Left ventricle myocardium inferior (tissue), 1 donor: ENCODE measurements at places on chromosomes 2 and 18.
A peak's percentile ranks its signal among the peaks of the same experiment; 100 is the strongest.

GRCh38 chr2:57809230-57809629, 237.4 kb upstream of the VRK2 start:
- no peak for DNase-seq

DNA sequence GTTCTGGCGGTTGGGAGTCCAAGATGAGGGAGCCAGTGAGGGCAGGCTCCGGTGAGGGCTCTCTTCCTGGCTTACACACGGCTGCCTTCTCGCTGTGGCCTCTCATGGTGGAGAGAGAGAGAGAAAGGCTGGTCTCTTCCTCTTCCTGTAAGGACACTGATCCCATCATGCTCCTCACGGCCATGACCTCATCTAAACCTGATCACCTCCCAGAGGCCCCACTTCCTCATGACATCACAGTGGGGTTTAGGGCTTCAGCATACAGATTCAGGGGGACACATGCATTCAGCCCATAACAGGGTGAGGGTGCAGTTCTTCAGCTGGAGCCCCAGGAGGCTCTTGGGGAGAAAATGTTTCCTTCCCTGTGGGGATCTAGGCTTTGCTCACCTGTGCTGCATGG, 29.2 kb downstream of the AGAP1 start:
- no peak for DNase-seq

DNA sequence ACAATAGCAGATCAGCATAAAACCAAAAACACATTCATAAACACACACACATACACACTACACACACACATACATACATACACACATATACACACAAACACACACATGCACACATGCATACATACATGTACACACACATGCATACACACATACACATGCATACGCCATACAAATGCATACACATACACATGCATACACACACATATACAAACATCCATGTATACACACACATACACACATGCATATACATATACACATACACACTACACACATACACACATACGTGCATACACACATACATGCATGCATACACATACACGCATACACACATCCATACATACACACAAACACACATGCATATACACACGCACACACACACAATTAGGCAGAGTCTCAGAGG, 490.1 kb downstream of the TNS1 start:
- DNase-seq, result no peak

DNA sequence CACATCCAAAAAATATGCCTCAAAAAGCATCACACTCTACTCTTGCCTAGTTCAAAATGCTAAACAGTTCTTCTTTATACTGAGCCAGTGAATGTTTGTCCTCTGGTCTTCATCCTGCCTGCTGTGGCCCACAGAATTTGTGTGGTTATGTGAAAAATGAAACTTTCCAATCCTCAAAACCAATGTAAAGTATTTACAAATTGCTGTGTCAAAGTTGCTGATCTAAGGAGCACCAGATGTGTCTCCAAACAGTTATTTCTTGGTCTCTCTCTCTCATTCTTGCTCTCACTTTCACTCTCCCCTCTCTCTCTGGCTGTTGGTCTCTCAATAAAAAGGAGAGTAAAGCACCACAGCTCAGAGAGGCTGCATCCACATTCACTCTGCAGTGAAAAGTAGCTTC, 23.0 kb downstream of the EPHA4 start:
- DNase-seq, result no peak

GRCh38 chr2:138610201-138610953, 108.8 kb downstream of the SPOPL start:
- DNase-seq, result no peak

- DNase-seq, result no peak
Measured at GRCh38 chr2:43495727-43496126, 100.1 kb downstream of the THADA start.

- no peak for DNase-seq
Measured at GRCh38 chr2:99554238-99554637, 64.4 kb upstream of the REV1 start.

DNA sequence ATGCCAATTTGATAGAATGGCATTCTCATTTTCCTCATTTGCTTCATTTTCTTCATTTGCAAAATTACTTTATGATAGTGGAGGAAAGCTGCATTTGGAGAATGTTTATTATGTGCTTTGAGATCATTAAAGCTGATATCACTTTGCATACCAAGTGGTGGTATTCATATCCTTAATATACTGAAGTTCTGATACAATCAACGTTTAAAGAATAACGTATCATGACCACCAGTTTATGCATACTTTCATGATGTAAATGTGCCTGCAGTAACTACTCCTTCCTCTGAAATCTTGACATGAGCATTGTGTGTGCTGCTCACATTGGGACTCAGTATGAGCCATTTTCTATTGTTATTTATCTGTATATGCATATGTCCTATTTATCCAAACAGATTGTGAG, 302.1 kb downstream of the ARHGAP15 start:
- DNase-seq, result no peak

- no peak for DNase-seq
Measured at GRCh38 chr2:144682248-144682647, 162.3 kb upstream of the ZEB2 start.

DNA sequence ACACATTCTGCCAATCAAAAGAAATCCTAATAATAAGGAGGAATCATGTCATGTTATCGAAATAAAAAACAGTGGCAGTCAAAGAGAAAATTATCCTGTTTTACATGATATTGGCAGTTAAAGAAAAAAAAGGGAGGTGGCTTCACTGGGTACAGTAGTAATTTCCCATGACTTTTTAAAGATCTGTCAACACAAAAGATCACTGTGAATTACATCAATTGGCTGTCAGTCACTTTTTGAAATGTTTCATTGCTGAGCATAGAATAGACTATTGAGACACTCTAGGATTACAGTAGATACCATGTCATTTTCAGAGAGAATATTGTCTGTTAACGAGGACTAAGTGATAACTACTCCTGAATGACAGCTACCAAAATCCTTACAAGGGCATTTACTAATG, 335.7 kb upstream of the CYP26B1 start:
- DNase-seq, result no peak

GRCh38 chr18:41162191-41162590, 792.8 kb upstream of the PIK3C3 start:
- no peak for DNase-seq

GRCh38 chr2:54680397-54681041, 42.9 kb upstream of the EML6 start:
- no peak for DNase-seq

DNA sequence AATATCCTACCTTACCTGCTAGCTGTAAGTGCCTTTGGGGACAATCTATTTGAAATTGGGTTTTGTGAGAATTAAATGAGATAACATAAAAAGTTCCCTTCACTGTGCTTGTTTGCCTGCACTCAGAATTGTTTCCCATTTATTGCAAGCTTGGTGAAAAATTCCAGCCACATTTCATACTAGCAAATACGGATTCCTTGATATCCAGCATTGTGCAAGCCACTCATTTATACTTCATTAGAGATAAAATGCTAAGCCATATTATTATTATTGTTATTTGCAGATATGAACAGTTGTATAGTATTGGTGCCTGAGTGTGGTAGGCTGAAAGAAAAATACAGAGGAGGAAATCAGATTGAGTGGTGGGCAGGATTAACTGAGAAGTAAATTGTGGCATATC, 31.9 kb downstream of the ACSL3 start:
- DNase-seq, result no peak

DNA sequence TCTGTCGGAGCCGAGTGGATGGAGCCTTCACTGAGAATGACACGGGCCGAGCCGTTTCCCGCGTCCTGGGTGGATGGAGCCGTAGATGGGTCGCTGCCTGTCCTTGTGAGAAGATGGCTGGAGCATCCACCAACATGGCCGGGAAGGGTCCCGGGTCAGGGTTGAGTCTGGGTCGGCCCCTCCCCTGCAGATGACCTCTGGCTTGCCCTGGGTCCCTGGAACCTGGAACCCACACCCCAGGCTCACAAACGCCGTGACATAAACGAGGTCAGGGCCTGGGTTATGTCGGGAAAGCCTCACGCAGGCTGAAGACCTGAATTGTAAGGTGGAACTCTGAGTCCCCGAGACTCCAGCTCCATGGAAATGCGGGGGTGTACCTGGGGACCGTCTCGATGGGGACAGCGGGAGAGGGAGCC, 94.9 kb downstream of the NFATC1 start:
- DNase-seq, result peak; percentile 12

DNA sequence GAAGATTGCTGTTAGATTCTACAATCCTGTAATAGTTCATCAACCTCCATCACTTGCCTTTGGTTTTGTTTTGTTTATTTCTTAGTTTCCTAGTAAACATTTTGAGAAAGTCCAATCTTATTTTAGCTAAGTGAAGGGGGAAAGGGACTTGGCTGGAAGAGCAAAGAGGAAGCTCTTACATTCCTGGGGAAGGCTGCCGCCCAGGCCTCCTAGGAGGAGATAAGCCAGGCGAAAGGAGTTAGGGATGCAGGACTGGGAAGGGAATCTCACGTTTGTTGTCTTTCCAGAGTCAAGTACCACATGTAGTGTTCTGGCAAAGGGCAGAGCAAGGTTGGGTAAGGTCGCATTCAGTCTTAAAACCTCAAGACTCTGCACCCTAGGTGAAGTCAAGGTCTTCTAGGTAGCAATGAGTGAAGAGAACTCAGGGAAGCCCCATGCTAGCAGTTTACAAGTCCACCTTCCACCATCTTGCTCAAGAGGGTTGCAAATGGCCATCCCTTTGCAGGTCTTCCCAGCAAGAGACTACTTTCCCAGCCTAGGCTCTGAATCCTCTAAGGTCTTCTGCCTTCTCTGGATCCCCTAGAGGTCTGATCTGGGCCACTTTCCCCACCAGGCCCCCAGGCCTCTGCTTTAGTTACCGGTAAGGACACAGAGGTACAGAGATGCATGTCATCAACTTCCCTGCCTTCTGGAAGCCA, 320.7 kb downstream of the CYP26B1 start:
- no peak for DNase-seq

- DNase-seq, result no peak
Measured at GRCh38 chr2:176483901-176484568, 214.8 kb downstream of the MTX2 start.

- DNase-seq, result no peak
Measured at GRCh38 chr2:180314086-180314485, 307.0 kb upstream of the CWC22 start.

- no peak for DNase-seq
Measured at GRCh38 chr18:63290821-63291200, 28.8 kb downstream of the BCL2 start.

DNA sequence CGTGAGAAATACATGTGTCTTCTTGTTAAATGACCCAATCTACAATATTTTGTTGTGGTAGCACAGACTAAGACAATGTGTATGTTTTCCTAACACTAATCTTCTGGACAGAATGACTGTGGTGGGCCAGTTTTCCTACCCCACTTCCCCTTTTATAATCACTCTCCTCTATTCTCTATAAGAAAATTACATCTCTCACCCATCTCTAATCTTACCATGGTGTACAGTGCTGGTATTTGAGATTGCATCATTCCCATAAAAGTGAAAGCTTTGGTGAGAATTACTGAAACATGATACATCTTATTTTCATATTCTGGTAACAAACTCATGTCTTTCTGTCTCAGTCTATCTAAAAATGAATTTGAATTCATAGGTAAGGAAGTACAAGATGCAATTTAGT, 40.5 kb downstream of the CAVIN2 start:
- DNase-seq, result no peak

DNA sequence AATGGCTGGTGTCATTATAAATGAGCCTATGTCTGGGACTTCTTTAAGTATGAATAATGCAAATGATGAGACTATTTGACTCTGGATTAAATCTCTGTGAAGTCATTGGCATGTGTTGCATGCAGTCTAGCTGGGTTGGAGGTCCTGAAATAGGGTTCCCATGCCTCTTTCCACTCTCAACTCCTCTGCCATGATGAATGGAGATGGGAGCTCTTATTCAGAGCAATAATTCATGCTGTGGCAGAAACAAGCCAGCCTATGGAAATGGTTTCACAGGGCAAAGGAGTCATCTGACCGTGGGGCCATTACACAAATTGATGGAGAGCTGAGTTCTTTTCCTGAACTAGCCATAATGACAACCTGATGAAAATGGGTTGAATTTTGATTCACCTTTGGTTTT, 15.5 kb upstream of the CCDC195 start:
- no peak for DNase-seq

DNA sequence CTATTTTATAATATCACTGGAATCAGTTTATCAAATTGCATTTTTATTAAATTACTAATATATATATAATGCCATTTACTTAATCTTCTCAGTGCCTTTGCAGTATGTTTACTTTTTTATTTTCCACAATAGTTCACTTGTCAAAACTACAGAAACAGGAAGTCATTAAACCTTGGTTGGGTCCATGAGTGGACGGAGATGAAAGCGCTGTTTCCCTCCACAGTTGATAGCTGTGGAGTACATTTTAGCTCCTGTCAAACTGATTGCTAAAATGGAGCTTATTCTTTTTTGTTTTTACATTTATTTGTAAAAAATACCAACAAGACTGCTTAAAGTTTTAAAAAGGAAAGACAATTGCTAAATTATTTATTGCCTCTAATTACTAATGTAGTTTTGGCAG, 19.2 kb downstream of the MFF start:
- DNase-seq, result no peak

DNA sequence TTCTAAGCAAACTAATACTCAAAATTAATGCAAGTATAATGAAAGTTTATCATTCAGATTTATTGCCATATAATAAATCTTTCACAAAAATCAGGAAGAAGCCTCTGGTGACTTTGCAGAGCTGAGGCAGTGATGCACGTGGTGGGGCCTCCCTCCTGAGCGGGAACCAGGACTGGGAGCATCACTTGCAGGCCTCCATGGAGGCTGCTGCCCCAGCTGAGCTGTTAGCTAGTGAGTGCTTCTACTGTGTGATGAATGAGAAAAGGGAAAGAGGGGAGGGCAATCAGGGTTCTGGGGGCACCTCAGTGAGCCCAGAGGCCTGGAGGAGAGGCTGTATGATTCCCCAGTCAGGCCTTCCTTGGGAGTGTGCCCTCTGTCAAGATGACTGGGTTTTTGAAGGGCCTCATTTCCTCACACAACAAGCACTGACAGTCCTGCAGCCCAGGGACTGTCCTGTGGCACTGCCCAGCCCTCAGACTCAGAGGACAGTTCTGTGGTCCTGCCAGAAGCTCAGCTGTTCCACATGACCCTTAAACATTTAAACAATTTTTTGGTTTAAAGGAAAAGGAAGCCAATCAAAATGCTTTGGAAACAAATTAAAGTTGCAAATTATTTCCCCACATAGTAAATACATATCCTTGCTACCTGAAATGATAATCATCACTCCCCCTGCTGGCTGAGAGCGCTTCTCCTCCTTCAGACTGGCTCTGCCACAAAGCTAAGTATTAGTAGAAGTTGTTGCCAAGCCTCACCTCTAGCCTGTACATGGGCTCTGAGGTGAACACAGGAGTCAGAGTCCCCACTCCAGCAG, 90.9 kb upstream of the SMAD7 start:
- peak; percentile 58 for DNase-seq

DNA sequence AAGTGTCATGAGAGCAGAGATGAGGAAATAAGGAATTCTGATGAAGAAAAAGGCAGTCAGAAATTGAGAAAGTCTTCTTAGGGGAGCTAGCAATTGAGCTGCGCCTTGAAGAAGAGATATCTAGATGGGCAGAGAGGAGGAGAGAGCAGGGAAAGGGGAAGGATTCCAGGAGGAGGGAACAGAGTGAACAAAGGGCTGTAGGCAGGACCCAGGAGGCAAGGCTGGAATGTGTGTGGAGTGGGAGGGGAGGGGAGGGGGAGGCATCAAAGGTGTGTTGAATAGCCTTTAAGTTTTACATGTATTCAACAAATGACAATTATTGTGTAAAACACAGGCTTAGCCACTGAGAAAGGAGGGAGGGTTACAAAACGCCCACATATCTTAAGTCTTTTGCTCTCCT, 164.5 kb downstream of the TDRD15 start:
- no peak for DNase-seq
